ENCODE measurements at places on chromosomes 11 and 22. TPM values are rescaled to one million over a fixed set of nuclear protein-coding genes. Genes with fewer than 3 reads are reported as not detected.

SLC1A2 gene
- not detected for total RNA-seq

PATL1 gene
- 22.4 TPM for total RNA-seq

SLC7A4 gene
- total RNA-seq: not detected

MIAT gene
- total RNA-seq: 0.82 TPM

VSIG10L2 gene
- not detected for total RNA-seq

MEI1 gene
- total RNA-seq: 0.50 TPM

CCDC88B gene
- 3.7 TPM for total RNA-seq

MRGPRX3 gene
- 0.23 TPM for total RNA-seq

MPPED2 gene
- total RNA-seq: not detected

CARD18 gene
- total RNA-seq: not detected

Measured in NCI-H460 (cell line).